Left renal cortex interstitium (tissue), 4 donors: ENCODE measurements at places on chromosomes 16 and 17.

GRCh38 chr16:3589441-3589921, 12.3 kb upstream of the NLRC3 start:
- no peak for DNase-seq

GRCh38 chr17:71378036-71378435, 742.8 kb upstream of the SOX9 start:
- DNase-seq: no peak

GRCh38 chr17:27327871-27328270, 34.0 kb downstream of the WSB1 start:
- DNase-seq: no peak

DNA sequence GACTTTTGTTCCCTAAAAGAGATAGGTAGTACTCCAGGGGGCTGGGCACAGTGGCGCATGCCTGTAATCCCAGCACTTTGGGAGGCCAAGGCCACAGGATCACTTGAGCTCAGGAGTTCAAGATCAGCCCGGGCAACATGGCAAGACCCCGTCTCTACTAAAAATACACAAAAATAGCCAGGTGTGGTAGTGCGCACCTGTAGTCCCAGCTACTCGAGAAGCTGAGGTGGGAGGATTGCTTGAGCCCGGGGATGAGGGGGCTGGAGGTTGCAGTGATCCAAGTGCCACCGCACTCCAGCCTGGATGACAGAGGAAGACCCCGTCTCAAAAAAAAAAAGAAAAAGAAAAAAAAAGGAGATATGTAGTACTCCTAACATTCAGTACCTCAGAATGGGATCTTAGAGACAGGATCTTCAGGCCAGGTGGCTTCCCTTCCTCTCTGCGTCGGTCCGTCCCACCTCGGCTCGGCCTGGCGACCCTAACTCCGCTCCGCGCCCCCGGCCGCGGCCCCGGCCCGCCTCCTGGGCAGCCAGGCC, 89.6 kb downstream of the CDC27 start:
- peak; percentile 6 for DNase-seq

DNA sequence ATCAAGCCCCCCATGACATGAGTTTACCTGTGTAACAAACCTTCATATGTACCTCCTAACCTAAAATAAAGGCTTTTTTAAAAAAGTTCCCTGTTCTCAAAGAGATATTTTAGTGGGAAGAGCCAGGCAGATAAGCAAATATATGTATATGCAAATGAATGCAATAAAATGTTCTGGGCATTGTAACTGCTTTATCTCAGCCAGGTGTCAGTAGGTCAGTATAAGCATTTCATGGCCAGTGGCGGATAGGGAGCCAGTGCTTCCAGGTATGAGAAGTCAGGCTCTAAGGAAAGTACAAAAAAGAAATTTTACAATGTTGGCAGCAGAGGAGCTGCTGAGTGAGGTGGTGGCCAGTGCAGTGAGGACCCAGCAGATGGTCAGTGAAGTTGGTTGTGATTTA, 53.9 kb downstream of the TNRC6C start:
- no peak for DNase-seq

- no peak for DNase-seq
Observed at GRCh38 chr17:16150251-16150856, 65.0 kb downstream of the NCOR1 start.
